ENCODE measurements at places on chromosomes 12 and 14.
A peak's percentile ranks its signal among the peaks of the same experiment; 100 is the strongest.

DNA sequence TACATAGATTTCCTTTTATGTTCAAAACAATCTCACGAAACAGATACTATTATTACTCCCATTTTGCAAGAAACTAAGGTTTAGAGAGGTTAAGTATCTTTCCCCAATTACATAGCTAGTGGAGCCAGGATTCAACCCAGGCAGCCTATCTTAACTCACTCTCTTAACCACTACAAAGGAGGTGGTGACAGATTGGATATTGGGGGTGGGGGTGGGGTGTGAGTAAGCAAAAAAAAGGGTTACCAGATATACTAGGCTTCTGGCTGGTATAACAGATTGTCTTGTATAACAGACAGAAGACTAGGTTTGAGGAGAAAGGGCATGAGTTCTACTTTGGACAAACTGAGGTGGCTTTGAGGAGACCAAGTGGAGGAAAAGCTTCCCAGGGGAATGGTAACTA is 2.1 kb downstream of the GMFB start:
- no peak for DNase-seq

- no peak for DNase-seq
These were observed 227.2 kb upstream of the ATP2B1 start for GRCh38 chr12:89935850-89936249.

DNA sequence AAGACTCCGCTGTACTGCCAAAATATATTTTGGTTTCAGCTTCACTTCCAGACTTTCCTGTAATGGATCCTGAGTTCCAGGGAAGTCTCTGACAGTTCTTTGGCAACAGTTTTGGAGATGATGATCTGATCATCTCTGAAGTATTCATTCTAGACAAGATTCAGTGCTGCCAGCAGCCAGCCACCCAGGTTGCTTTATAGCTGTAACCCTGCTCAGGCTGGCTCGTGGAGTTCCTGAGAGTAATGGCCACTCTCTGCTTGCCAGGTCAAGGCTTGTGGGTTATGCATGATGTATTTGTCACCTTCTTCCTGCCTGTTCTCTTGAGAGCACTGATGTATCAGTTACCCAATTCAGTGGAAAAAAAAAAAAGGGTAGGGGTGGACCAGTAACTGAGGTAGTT is 124.3 kb downstream of the PPHLN1 start:
- DNase-seq, result no peak

DNA sequence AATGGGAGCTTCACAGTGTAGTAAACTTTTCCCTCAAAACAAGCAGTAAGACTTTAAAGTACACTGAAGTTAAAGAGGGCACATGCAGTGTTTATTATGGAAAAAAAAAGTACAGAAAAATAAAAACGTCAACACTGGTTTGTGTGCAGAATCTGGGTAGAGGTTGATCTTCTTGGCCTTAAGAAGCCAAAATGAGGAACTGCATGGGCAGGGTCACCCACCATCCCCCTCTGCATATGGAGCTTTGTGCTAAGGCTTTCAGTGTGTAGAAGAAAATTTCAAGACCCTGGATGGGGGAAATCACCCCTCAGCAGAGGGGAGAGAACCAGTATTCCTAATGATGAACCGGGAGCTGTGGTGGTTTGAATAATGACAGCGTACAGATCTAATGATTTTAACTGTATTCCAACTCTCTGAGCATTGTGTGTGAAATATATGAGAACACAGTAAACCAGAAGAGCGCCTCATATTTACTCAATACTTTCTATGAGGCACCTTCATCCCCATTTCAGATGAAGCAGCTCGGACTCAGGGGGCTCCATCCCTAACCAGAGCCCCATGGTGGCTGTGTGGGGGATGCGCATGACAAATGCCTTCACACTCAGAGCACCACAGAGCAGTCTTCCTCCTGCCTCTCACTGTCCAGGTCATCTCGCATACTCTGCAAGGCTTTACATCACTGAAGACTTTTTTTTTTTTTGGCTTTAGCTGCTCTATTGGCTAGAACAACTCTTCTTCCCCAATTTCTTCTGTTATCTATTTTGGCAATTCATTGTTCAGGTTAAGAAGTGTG is 33.4 kb downstream of the ACADS start:
- no peak for DNase-seq

DNA sequence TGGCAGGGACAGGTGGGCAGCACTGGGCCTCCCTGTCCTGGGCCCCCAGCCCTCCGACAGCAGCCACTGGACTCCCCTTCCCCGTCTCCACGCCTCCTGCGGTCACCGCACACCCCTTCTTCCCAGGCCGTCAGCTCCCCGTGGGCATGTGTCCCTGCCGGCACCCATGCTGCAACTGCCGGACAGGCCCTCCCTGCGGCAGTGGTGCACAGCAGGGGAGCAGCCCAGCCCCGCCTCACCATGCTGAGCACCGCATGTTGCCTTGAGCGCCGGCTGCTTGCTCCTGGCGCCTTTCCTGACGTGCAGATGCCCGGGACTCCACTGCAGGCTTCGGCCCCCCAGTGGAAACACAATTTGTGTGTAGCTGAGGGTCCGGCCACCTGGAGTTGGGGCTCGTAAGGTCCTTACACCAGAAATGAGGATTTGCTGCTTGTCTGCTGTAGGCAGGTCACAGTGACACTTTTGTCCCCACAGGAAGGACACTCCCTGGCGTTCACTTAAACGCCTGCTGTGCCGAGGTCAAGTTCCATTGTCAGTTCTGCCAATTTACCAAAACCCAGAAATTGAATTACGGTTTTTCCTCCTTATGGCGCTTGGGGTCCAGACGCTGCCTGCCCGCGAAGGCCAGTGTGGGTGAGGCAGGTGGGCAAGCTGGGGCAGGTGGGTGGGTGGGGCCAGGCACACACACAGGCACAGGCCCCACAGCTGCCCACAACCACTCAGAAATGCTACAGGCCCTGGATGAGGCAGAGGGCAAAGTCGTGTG is 28.2 kb upstream of the MMP17 start:
- no peak for DNase-seq

DNA sequence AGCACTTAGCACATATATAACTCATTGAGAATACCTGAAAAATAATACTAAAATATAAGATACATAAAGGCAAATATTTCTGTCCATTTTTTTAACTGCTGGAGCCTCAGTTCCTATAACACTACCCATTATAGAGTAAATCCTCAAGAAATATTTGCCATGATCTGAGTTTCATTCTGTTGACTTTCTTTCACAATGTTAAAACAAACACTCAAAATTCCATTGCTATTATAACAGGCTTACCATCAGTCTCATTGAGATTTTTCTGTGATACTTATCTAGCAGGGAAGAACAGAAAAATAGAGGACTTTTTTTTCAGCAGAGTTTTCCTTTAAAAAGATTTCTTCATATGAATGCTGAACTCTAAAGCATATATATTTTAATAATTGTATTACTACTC is 24.5 kb downstream of the LMO3 start:
- DNase-seq, result no peak

DNA sequence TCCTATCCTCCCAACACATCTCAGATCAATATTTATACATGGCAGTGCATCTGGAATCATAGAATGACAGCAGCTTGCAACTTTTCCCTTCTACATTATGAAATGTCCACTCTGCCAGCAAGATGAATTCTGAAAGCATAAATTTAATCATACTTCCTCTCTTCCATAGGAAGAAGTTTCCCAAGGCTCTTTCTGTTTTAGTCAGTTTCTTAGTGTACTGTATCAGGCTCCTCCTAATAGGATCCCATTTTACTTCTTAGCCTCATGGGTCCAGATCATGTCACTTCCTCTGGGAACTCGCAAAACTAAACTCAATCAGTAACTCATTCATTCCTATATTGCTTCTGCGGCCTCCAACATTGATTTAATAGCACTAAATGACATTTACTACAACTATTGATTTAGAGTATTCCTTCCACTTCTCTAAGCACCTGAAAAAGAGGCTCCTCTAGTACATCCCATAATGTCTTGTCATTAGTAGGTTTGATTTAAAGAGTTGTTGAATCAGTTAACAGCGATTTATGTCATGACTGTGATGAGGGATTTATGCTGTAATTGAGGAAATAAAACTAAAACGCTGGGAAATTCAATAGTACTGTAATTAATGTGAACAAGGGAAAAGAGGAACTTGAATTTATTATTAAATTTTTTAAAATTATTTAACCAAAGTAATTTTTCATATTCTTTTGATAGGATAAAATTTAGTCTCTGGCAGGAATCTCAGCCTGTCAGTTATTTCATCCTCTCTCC is 4.0 kb downstream of the CLEC1A start:
- DNase-seq, result no peak

DNA sequence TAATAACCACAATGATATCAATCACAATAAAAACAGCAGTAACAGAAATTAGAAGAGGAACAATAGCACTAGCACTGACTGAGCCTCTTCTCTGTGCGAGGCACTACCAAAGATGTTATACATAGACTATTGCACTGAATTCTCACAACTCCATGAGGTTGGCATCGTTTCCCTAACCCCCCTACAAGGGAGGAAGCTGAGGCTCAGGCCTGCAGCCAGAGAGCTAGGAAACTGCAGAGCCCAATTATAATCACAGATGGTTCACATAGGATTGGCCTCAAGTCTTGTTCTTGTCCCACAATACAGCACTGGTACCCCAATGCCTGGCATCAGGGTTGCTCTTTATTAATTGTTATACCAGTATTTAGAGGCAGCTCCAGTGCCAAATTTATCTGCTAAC is 278.0 kb downstream of the CEP128 start:
- peak; percentile 53 for DNase-seq

- DNase-seq, result no peak
These were observed 292.3 kb downstream of the ERC1 start for GRCh38 chr12:1283316-1283715.

- no peak for DNase-seq
These were observed 26.1 kb upstream of the IFNG start for GRCh38 chr12:68185598-68185997.

- DNase-seq, result no peak
These were observed 76.7 kb downstream of the NKX2-1 start for GRCh38 chr14:36443374-36443773.

Measured in spinal cord (tissue), 10 donors.